ENCODE measurements at places on chromosomes 2 and 18. TPM values are rescaled to one million over a fixed set of nuclear protein-coding genes. Genes with fewer than 3 reads are reported as not detected.

Gene UNC80
- total RNA-seq, result not detected

Gene OR6B2
- total RNA-seq, result not detected

GRCh38 chr2:144479659-144480058 is 40.3 kb downstream of the ZEB2 start:
- no peak for DNase-seq

- DNase-seq, result no peak
These were observed 3.2 kb downstream of the GPR35 start for GRCh38 chr2:240628507-240628807.

Gene DNMT3A
- total RNA-seq, result 24.4 TPM

DNA sequence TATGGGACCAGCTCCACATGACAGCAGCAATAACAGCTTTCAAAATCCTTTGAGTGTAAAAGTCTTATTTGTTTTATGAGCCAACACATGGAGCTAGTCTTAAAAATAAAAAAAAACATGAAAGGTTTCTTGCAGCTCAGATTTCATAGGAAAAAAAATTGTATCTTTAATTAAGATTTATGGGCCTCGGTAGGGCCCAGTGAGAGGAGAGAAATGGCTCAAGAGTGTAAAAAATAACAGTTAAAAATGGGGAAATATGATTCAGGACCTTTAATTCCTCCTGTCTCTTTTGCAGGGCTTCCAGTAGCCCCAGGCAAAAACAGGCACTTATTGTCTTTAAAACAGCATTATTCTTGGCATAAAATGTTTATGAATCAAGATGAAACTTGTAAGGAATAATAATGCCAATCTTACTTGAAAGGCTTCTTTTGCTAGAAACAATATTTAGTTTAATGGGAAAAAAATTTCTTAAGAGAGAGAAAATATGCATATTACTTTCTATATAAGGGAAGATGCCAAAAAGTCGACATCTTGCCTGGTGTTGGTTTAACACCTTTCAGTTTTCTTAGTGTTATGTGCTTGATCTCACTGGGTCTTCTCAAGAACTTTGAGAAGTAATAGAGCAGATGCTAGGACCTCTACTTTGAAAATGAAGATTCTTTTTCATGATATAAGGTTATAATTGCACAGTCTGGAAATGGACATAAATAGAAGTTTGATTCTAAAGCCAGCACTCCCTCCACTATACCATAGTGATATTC is 71.3 kb upstream of the SETBP1 start:
- DNase-seq, result no peak

DNA sequence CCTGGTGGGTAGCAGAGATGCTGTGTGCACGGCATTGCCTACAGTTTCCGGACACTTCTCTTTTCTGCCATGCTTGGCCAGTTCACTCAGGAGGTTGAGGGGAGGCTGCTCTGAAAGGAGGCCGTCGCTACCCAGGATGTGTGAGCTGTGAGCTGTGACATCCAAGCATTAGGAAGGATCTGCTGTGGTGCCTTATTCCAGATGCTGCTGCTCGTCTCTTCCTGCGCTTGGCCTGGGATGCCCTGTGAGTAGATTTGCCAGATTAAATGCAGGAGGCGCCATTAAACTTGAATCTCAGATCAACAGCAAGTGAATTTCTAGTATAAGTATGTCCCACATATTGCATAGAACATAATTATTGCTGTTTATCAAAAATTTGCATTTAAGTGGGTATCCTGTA is 124.2 kb upstream of the SIX3 start:
- DNase-seq, result no peak

GRCh38 chr2:147198651-147199171 is 646.1 kb upstream of the ACVR2A start:
- no peak for DNase-seq

Gene CCDC68
- 6.0 TPM for total RNA-seq

DNA sequence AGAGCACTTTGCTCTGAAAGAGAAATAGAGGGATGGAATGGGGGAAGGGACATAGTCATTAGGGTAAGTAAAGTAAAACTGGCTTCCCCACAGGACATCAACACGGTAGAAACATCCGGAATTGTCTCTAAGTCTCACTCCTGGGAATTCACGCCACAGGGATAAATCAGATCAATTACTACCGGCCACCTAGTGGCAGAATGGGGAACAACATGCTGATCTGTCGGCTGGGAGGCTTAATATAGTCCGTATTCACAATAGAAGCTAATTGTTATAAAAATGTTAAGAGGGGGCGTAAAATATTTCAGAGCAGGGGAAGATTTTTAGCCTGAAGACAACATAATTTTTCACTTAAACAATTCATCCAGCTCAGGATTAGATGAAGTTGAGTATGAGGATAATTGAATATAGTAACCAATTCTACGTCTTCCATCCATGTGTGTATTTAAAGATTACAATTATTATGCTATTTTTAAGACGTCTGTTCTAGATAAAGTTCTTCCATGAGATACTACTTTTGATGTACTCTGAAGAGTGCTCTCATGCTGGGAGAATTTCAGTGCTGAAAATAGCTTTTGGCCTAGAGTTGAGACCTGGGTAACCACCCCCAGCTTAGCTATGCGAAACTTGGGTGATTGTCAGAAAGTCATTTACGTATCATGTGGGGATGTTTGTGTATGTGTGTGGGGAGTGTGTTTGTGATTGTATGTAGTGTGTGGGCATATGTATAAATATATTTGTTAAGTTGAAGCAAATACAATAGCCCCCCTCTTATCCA is 65.7 kb downstream of the LRRTM1 start:
- no peak for DNase-seq

- no peak for DNase-seq
These were observed 266.6 kb upstream of the CYP26B1 start for GRCh38 chr2:72414137-72414760.

GRCh38 chr2:226184940-226185615 is 614.5 kb downstream of the IRS1 start:
- no peak for DNase-seq

Gene TANC1
- 27.9 TPM for total RNA-seq

DNA sequence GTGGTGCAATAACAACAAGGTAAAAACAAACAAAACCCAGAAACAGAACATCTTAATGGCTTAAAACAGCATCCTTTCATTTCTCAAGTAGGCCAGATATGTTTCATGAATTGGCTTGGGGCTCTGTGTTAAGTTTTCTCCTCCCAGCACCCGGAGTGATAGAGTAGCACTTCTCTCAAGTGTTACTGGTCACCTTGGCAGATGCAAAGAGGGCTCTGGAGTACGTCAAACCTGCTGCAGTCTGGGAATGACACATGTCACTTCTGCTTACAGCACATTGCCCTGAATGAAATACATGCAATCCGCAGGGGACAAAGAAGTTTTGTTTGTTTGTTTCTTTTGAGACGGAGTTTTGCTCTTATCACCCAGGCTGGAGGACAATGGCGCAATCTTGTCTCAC is 639.3 kb downstream of the CNTNAP5 start:
- DNase-seq, result no peak

Gene TCF23
- total RNA-seq, result 0.48 TPM

DNA sequence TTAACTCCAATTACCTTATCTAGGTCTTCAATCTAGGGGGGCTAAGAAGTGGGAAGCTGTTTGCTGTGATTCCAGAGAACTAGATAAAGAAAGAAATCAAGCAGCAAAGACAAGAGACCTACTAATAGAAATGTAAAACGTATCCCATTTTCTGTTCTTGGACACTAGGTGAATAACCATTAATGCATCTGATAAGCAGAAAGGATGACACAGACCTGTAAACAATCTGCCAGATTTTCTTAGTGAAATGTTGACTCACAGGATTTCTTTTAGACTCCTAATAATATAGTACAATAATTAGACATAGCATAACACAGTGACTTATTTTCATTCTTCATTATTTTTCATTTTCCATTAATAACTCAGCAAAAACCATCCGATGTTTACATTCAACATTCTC is 1.3 kb downstream of the WDR35 start:
- DNase-seq, result no peak

DNA sequence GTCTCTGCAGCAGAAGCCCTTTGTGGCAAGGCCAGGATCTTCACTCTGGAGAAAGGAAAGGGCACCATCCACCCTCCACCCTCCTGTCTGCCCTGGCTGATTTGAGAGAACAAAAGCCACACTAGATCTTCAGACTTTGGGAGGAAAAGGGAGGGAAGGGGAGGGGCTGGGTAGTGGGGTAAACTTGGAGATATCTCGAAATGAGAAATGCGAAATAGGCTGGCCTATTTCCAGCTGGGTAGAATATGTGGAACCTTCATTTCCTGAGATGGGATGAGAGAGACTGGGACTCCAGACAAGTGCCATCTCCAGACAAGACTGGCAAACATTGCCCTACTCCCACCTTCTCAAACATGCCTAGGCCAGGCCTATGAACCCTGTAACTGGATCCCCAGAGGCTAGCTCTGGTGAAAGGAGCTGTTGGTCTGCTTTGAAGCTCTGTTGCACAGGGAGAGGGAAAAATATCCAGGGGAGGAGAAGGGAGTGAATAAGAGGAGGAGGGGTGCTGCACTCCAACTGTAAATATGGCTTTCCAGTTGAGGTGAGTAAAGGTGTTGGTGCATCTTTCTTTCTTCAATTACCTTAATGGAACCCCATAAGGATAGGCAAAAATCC is 1.7 kb downstream of the HOXD12 start:
- DNase-seq, result no peak

DNA sequence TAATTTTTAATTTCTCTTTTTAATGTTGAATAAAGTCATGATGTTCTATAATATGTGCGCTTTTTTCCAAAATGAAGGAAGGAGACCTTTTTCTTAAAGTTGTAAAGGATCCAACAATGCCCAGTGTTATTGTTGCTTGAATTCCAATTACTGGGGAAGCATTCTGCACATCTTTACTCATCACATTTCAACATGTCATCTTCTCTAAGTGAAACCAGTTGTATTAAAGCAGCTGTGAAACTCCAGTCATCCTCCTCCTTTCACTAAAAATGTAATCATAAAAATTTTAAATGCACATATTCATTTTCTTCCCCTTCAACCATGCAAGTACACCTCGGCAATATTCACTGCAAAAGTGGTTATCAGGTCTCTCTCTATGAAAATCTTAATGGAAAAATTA is 722.7 kb downstream of the TSN start:
- DNase-seq, result no peak

GRCh38 chr2:147331790-147332419 is 512.9 kb upstream of the ACVR2A start:
- no peak for DNase-seq

Gene LYPD6B
- total RNA-seq, result not detected

DNA sequence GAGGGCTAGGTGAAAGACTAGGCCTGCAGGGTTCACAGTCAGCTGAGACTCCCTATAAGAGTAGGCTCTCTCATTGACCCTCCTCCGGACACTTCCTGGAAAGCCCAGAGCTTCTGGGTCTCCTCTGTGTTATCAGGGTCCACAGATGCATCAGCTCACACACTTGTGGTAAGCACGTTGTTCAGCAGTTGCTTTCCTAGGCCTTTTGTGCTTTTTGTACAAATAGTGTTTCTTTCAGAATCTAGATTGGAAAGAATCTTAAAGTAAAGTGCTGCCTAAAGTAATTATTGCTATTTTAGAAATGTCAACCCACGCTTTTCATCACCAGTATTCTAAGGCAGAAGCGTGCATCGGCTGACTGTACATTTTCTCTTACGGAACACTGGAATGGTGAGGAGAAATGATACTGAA is 15.5 kb downstream of the SLC9A2 start:
- DNase-seq, result no peak

GRCh38 chr2:234968631-234969305 is 17.0 kb downstream of the SH3BP4 start:
- DNase-seq, result no peak

DNA sequence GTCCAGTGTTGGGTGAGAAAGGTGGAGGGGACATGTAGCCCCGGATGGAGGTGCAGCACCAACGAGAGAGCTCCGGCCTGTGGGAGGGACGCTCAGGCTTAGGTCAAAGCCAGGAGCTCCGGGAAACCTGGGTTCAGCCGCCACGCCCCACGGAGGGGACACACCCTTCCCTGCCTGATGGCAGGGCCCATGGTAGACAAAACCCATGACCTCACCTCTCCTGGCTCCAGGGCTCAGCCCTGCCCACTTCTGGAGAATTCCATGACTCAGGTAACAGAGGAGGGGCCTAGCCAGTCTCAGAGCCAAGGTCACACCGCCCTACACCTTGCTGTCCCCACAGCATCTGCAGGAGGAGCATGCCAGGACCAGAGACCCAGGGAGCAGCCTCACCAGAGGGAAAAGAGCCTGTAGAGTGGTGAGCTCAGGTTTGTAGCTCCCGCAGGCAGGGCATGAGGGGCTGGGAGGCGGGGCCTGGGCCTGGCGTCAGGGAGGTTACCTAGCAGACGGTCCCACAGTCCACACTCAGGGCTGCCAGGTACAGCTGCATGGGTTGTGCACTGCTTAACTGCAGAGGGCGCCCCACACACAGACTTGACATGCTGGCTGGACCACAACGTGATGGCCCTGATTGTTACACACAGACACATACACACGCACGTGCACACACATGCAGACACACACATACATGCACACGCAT is 70.8 kb upstream of the SMAD7 start:
- DNase-seq, result peak; percentile 89

Gene EN1
- total RNA-seq, result 4.4 TPM

Gene SERPINB2
- total RNA-seq, result 6.6 TPM

GRCh38 chr18:24868760-24869237 is 408.4 kb downstream of the HRH4 start:
- no peak for DNase-seq

Gene IL1R2
- total RNA-seq, result 101 TPM

- no peak for DNase-seq
These were observed 59.3 kb downstream of the ETAA1 start for GRCh38 chr2:67456428-67456827.

GRCh38 chr2:146623771-146624170 is 1221.1 kb upstream of the ACVR2A start:
- no peak for DNase-seq

Gene FN1
- total RNA-seq, result 217 TPM
